ENCODE measurements at places on chromosomes 2 and 18.

- no peak for DNase-seq
These were observed 73.2 kb upstream of the LCLAT1 start for GRCh38 chr2:30373881-30374302.

DNA sequence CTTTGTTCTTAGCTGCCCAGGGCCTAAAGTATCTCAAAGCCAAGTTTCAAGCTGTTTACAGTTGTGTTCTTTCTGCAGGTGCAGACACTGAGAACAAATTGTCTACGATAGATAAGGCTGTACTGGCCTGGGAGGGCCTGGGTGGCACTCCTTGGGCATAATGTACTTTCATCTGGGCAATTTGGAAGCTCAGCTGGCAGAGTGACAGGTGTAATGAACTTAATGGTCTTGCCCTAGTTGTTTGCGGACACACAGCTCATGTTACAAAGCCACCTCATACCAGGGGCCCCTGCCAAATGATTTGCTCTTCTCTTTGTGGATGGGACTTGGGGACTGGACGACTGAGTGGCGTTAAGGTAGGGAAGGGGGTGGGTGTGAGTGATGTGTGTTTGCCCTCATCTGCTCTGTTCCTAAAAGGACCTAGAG lies 4.3 kb downstream of the LDLRAD4 start:
- no peak for DNase-seq

- no peak for DNase-seq
These were observed 160.6 kb downstream of the PRKCE start for GRCh38 chr2:45812011-45812500.

- no peak for DNase-seq
These were observed 80.4 kb downstream of the ARHGEF4 start for GRCh38 chr2:130917006-130917688.

DNA sequence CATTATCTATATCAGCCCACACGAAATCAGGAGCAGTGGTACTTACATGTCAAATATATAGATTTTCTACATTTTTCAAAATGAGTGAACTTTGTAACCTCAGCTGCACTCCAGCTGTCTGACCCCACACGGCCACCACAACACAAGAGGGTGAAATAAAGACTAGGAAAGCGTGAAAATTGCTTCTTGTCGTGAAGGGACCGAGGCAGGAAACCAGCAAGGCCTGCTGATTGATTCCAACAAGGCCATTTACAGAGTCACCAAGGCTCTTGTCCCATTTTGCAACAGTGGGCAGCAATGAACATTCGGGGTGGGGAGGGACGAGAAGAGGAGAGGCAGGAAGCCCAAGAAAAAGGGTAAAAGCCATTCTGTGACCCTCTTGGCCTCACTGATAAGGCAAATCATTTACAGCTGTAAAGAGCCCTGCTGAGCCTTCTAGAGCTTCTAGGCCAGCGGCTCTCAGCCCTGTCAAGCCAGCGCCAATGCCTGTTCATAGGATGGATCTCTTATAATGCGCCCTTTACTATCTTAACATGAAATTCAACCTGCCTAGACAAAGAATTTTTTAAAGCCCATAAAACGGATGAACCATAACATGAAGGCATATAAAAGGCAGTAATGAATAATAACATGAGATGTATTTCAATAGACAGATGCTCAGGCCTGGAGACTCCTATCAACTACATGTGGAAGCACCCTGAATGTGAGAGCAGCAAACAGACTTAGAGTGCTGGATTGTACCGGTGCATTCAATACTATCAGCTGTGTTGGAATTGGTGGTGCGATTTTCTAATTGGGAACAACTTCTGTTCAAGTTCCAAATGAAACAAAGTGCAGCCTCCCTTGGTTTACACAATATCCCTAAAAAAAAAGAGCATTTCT lies 269.0 kb downstream of the CDCA7 start:
- no peak for DNase-seq

- no peak for DNase-seq
These were observed 130.2 kb downstream of the NCKAP5 start for GRCh38 chr2:133438026-133438425.

DNA sequence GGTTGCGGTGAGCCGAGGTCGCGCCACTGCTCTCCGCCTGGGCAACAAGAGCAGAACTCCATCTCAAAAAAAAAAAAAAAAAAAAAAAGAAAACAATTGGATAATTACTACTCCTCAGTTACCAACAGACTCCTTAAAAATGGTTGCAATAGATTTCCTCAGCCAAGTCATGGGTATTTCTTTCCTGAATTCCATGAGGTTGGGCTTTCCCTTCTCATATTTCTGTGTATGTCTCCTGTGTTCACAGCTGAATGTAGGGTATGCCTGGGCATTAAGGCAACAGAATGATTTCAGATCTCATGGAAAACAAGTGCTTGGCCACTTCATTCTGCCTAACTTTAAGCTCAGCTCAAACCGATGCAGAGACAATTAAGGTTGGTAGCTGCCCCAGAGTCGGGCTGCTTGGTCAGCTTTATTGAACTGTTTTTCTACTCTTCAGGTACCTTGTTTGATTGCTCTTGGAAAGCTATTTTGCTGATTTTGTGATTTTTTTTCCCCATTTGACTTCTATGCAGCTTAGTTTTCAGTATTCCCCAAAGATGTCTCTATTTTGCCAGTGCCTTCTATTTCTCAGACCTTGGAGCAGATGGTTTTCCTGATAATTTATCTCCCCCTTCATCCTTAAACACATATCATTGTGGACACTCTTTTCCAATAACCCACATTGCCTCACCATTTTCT lies 24.8 kb downstream of the KIF5C start:
- DNase-seq: no peak

- no peak for DNase-seq
These were observed 87.8 kb downstream of the LYPD1 start for GRCh38 chr2:132581991-132582738.

- no peak for DNase-seq
These were observed 486 bp upstream of the GPR39 start for GRCh38 chr2:132415915-132416722.

GRCh38 chr2:153432381-153432780 lies 46.2 kb downstream of the RPRM start:
- no peak for DNase-seq

DNA sequence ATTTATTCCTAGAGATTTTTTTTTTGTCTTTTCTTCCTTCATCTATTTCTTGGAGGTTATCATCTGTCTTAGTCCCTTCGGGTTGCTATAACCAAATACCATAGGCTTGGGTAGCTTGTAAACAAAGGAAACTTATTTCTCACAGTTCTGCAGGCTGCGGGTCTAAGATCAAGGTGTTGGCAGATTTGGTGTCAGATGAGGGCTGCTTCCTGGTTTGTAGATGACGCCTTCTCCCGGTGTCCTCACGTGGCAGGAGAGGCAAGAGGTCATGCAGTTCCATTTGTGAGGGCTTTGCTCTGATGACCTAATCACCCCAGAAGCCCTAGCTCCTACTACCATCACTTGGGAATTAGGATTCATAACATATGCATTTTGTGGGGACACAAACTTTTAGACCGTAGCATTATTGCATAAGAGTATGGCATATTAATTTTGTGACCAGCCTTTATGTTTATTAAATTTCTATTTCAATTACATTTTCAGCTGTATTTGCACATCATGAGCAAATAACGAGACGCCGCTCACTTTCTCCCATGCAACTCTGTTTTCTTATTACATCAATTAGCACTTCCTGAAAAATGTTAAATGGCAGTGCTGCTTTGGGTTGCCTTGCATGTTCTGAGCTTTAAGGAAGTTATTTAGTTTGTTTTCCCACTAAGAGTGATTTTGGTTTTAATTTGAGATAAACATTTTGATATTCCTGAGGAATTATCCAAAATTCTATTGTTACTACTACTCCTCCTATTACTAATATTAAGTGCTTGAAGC lies 246.4 kb upstream of the HDAC4 start:
- no peak for DNase-seq

DNA sequence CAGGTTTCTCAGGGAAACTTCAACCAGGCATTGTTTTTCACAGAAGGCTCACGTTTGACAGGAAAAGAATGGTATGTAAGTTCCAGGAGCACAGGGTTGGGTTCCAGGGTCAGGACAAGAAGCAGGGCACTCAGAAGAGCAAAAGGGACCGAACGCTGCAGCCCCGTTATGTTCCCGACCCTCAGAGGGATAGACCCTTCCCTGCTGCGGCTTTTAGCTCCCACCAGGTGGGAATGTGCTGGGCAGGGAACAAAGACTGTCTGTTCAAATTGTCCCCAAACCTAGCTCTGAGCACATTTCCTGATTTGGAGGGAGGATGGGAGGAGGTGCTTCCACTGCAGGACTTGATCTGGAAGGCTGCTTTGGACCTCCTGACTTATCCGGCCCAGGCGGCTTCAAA lies 130.1 kb downstream of the RAB3GAP1 start:
- no peak for DNase-seq

DNA sequence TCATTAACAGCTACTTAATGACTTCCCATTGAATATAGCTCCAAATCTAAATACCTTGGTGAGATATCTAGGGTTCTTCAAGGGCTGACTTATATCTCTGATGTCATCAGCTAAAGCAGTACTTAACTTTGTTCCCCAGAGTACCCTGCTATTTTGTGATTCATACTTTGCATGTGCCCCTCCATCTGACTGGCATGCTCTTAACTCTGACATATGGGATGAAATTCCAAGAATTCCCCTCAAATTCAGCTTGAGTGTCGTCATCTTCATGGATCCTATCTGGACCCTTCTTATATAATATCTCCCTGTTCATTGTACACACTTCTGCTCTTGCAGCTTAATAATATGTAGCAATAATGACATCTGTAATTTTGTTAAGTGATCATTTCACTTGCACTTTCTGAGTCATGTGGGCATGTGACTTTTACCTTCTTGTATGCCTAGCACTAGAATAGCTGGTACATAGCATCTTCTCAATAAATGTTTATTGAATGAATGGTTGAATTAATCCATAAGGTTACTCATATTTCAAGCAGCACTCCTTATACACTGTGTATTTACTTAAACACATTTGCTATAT lies 172.9 kb downstream of the WDR7 start:
- no peak for DNase-seq

DNA sequence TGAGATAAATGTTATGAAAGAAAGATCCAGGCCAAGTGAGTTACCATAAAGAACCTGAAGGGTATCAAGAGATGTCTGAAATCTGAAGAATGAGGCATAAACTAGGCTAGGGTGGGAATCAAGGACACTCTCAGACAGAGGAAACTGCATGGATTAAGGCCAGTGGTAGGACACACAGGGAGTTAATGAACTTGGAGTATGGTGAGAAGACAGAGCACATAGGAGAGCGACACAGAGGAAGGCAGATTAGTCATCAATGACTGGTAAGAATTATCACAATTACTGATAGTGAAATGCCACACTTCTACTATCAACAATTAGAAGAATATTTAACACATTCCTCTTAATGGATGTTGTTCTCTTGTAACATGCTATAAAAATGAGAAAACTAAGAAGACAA lies 76.9 kb downstream of the TTC21B start:
- no peak for DNase-seq

DNA sequence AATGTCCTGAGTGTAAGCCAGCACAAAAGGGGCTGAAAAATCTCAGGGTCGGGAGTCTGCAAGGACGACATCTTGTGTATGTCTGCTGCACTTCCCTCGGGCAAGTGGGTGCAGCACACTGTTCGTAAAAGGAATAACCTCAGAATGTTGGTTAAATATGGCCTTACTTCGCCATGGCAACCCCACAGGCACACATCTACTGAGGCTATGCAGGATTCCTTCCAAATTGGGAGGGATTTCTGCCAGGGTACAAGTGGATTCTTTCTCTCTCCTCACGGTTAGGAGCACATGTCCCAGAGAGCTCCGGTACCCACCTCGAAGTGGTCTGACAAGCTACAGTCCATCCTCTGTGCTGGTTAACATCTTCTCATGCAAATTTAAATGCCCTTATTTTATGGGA lies 277.7 kb upstream of the PXDN start:
- no peak for DNase-seq

DNA sequence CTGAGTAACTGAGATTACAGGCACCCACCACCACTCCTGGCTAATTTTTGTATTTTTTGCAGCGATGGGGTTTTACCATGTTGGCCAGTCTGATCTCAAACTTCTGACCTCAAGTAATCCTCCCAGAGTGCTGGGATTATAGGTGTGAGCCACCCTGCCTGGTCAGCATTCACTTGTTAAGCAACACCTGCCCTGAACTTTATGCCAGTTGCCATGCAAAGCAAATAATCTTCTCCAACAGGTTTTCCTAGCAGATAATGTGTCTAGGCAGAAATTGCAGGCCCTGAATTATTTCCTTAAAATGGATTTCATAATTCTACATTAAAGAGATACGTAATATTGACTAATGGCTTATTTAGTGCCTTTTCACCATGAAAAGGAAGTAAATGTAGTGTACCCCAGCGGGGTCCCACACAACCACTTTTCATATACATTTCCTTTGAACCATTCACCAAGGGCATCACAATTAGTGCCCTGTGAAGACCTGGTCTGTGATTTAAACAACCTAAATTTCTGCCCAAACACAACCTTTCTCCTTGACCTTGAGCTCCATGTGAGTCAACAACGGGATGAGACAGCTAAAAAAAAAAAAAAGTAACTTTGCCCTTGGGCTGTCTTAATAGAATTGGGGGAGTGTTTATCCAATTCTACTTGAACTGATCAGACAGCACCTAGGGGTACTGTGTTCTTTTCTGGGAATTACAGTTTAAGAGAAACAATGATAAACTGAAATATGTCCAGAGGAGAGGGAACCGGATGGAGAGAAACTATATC lies 41.6 kb downstream of the EEF1B2 start:
- no peak for DNase-seq

- DNase-seq: no peak
These were observed 52.1 kb upstream of the CTIF start for GRCh38 chr18:48486754-48487153.

Data from activated T-cell treated with anti-CD3 and anti-CD28 coated beads for 48 hours (primary cell).